ENCODE measurements at places on chromosomes 13 and 19.
A peak's percentile ranks its signal among the peaks of the same experiment; 100 is the strongest.

- no peak for DNase-seq
These were observed 28.9 kb upstream of the TNFRSF19 start for GRCh38 chr13:23541221-23541824.

DNA sequence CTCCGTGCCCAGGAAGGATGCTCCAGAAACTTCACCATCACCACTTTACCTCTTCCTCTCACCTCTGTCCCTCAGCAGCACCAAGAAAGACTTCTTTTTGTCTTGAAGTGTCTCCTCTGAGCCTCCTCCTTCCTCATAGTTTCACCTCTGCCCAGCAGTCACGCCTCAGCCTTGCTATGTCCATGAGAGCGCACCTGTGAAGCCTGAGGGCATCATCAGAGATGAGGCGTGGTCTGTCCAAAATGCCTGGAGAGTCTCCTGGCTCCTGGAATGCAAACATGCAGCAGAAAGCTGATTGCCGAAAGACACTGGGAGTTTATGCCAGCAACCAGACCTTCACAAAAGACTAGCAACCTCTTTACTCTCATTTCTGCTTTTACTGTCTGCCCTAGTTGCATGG lies 336.6 kb downstream of the TEX29 start:
- no peak for DNase-seq

DNA sequence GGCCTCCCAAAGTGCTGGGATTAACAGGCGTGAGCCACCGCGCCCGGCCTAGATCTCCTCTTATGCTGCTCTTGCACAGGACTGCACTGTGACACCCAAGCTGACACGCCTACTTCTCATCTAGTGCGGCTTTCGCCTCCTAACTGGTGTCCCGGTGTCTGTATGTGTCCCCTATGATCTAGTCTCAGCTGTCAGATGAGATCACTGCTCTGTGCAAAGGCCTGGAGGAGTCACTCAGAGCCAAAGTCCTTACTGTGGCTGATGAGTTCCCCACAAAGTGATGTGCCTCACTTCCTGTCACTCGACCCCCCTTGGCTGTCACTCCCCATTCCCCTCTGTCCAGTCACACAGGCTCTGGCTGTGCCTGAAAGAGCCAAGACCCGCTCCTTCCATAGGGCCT lies 2.5 kb downstream of the ZNF556 start:
- no peak for DNase-seq

GRCh38 chr19:3982701-3983541 lies 2.3 kb downstream of the EEF2 start:
- DNase-seq, result no peak

DNA sequence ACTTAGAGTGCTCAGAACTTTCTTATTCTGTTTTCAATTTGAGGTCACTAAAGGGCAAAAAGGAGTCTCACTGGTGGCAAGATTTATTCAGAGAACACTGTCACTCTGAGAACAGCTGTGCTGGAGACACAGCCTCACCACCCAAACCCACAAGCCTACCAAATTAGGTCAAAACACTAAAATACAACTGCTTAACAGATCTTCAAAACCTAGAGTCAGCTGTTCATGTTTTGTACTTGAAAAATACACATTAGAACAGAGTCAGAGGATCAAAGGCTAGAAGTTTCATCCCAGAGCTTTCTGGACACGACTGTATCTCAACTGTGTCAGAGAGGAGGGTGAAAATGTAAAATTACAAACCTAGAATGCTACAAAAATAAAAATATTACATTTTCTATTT lies 89.3 kb downstream of the MIPEP start:
- no peak for DNase-seq

DNA sequence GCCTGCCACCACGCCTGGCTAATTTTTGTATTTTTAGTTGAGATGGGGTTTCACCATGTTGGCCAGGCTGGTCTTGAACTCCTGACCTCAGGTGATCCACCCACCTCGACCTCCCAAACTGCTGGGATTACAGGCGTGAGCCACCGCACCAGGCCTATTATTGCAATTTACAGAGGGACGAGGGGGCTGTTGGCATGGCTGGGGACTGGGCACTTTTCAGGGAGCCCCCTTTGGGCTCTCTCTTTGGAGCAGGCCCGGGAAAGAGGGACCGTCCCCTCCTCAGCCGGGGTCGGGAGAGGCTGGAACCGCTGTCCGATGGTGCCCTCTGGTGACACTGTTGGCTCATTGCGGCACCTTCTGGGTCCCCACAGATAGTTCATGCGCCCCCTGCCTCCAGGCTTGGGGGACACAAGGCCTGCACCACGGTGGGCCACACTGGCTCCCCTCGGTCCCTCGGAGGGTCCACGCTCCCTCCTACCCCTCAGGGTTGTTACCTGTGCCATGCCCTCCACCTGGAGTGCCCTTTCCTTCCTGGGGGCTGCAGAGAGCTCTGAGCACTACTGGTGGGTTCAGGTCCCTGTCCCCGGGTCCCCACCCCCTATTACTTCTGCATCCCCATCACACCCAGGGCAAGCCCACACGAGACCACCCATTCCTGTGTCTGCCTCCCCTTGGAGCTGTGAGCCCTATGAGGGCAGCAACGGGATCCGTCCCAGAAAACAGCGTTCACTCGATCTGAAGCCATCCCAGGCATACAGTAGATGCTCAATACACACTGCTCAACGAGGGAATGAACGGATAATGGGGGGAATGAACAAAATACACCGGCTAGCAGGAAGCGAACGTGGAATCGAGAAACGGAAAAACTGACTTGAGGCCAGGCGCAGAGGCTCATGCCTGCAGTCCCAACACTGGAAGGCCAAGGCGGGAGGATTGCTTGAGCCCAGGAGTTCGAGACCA lies 12.5 kb downstream of the FEM1A start:
- peak; percentile 51 for DNase-seq

Data from activated T-cell treated with anti-CD3 and anti-CD28 coated beads for 4 hours (primary cell).